ENCODE measurements at places on chromosomes 11 and 22.

DNA sequence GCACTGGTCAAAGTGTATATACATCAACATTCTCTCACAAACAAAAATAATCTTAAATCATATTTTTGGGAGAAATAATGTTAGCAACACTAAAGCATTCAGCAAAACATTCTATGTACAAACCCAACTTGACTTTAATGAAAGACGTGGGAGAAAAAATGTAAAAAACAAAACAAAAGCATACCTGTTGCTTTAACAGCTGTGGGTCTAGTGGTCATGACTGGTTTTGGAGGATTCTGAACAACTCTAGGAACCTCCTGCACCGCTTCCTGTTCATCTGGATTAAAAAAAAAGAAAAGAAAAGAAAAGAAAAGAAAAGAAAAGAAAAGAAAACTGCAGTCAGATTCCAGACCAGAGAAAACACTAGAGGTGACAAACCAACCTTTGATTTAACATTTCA, 2.1 kb downstream of the FNBP4 start:
- DNase-seq, result no peak

- DNase-seq, result no peak
Observed at GRCh38 chr22:20776624-20777405, 2.9 kb downstream of the SERPIND1 start.

GRCh38 chr22:18031695-18032454, 7.5 kb upstream of the MICAL3 start:
- no peak for DNase-seq

DNA sequence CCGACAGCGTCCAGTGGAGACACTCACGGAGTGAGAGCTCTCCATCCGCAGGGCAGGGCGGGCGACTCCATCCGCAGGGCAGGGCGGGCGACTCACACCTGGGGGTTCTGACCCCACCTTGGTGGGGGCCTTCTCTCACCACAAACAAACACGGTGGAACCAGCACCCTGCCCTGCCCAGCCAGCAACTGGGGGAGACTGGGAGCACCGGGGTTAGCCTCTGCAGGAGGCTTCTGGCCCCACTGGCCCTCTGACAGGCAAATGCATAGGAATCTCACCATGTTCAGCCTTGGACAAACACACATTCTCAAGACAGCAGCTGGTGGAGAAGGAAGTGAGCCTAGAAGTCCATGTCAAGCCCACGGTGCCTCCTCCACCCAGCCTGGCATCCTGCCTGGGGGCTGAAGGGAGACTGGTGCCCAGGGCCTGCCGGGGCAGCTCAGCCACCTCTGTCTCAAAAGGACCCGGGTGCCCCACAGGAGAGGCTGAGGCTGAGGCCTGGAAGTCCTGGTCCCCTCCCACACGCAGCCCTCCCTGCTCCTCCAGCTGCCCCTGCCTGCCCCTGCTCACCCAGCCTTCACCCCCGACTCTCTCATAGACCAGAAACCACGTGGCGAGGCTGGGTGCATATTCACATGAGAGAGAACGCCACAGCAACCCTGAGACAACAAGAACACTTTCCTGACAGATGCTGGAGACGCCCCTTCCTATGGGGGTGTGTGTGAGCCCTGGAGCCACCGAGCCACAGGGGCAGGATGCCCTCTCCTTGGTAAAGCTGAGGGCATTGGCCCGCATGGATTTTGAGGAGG, 98.4 kb upstream of the B3GAT1 start:
- DNase-seq, result no peak

DNA sequence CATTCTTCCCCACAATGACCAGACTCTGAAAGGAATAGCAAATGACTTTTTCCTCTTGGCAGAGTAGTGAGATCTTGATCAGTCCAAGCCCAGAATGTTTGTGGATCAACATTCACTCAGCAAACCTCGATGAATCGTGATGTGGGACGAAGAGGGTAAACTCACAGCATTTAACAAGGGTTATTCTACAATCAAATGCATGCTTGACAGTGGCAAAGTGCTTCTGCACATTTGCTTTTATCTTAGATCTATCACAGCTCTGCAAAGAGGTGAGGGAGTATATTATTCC, 31.8 kb downstream of the TMPRSS5 start:
- no peak for DNase-seq

- no peak for DNase-seq
Observed at GRCh38 chr11:111379602-111380136, 594 bp upstream of the POU2AF1 start.

DNA sequence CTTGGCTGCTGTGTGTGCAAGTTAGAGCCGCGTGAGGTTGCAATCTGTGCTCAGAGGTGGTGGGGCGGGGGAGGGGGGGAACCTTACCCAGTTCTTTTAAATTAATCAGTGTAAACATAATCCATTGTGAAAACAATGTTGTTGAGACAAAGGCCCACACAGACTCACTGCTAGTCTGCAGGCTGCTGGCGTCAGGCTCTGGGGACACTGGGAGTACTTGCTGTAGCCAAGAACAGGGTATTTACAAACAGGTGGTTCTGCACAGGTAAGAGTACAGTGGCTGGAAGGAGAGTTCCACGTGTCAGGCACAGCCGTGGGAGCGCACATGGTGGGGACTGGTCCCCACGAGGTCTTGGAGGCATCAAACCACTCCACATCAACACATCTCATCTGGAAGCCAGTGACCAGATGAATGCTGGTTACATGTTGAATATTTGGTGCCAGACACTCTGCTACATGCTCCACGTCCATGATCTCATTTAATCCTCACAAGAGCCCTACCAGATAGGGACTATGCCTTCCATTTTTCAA, 27.4 kb downstream of the SCUBE1 start:
- DNase-seq, result no peak

All from stimulated activated CD8-positive, alpha-beta memory T cell treated with anti-CD3 and anti-CD28 coated beads, Interleukin-4, amount 100 ng/mL, for 1 hour (primary cell).